Fibroblast of villous mesenchyme (primary cell): ENCODE measurements at places on chromosomes 5 and 9. TPM values are rescaled to one million over a fixed set of nuclear protein-coding genes. Genes with fewer than 3 reads are reported as not detected.

DNA sequence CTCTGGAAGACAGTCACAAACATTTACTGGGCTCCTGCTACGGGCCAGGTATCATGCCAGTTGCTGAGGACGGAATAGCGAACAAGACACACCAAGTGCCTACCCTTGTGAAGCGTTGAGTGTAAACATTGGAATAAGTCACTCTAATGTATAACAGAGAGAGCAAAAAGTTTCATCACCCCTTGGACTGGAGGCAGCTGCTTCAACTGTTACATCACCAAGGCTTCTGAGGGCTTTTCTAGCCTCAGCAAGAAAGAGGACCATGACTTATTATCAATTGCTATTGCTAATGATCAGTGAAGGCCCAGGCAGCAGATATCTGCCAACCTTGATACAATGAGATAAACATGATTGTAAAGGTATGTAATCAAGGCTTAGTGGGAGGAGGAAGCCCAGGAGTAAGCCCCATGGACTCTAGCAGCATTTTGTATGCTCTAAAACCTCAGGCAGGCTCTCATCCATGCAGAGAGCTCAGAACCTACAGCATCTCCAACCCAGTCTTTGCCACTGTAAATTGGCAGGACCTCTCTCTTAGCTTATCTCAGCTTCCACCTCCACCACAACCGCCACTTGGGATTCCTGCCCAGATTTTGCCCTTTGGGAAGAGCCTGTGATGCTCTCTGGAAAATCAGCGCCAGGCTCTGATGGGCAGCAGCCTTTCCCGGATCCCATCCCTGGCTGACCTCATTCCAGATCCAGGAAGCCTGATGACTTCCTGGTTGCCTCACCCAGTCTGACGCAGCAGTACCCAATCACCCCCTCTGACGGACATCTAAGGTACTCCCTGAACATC lies 54.5 kb downstream of the ADAM19 start:
- DNase-seq, result peak; percentile 78

DNA sequence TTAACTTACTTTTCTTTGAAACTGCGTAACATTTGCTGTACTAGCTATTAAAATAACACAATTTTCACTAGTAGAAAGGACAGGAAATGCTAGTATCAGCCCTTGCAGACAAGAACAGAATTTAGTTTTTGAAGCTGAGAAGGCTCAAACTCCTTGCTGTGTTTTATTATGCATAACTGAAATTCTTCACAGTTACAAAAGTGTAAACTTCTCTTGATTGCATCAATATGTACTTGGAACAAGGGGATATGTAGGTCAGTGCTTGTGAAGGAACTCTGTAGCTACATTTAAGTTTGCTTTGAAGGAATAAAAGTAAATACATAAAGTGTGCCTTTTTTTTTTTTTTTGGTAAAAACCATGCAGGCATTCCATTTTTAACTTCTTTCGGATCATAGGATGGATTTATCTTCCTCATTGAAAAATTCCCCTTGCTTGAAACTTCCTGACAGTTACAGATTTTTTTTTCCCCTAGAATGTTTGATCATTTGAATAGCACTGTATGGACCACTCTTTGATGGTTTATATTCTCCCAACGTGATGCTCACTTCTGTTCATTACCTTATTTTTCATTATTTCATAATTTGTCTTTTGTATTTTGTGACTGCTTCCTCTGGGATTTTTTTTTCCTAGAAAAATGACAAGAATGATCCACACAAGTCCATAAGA lies 94.9 kb upstream of the DAB2 start:
- DNase-seq, result peak; percentile 91

DNA sequence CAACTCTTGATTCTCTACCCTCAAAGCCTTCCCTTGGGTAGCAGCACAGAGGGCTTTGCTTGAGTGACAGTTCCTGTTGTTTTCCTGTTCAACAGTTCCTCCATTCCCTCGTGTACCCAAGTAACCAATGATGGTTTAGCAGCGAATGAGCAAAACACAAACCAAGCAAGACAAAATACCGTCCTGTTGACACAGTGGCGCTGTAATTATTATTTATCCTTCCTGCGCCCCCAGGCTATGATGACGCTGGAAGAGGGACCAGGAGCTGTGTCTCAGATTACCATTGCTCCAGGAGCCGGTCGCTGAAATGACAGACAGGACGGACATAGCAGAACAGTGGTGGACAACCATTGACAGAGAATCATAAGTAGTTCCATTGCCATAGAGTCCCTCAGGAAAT lies 154.8 kb downstream of the GADD45G start:
- no peak for DNase-seq

GRCh38 chr5:154058055-154059038 lies 19.6 kb downstream of the MFAP3 start:
- peak; percentile 16 for DNase-seq

- peak; percentile 73 for DNase-seq
Observed at GRCh38 chr5:163760498-163760897, 255.1 kb downstream of the MAT2B start.

- DNase-seq, result peak; percentile 91
Observed at GRCh38 chr9:91071184-91071990, 269.8 kb downstream of the SYK start.

DNA sequence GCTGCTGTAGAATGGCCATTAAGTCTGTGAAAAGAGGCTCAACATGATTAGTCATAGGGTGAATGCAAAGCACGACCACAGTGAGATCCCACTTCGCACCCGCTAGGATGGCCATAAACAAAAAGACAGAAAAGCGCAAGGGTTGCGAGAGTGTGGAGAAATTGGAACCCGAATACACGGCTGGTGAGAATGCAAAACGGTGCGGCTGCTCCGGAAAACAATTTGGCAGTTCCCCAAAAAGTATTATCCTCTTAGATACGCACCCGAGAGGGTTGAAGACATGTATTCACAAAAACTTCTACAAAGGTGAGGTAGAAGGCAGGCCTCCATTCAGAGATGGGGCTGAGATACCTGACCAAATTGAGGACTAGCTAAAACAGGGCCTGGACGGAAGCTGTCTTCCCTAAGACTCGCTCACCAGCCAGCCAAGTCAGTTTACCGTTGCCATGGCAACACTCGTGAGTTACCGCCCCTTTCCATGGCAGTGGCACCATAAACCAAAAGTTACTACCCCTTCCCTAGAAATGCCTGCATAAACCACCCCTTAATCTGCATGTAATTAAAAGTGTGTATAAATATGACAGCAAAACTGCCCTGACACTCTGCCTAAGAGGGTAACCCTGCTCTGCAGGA lies 726 bp upstream of the PSMB7 start:
- no peak for DNase-seq

GRCh38 chr9:34272101-34272541 lies 56.9 kb downstream of the KIF24 start:
- DNase-seq, result no peak

DNA sequence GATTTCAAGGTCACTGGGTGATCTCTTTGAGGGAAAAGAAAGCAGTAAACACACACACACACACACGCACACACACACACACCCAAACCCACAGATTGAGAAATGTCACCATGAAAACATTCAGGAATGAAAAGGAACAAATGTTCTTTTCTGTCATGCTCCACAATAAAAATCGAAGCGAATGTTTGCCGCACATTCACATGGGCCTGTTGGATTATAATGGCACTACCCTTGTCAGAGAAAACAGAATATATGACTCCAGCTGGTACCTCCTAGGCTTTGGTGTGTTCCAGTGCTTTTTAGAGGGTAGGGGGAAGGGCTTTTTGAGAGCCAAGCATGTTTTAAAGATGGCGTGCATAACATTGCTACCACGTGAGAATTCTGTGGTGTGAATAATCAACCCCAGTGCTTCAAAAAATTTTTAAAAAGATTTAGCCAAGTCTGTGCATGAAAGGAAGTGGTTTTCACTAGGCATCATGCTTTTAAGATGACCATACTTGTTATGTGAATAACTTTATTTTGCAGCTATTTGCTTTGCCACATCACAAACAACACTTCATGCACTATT lies 120.8 kb upstream of the ZNF608 start:
- DNase-seq, result peak; percentile 55

DNA sequence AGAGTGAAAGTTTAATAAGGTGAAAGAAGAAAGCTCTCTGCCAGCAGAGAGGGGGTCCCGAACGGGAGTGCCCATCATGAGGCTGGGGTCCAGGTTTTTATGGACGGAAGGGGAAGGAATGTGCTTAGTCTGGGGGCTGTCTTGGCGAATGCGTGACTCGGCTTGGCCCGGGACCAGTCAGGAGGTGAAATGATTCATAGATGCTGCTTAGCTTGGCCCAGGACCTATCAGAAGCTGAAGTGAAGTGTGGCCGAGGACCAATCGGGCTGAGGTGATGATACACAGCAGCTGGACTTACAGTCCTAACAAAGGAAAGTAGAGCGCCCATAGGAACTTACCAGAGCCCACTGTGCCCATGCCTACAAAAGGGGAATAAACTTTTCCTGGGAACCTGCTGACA lies 3.9 kb upstream of the FKTN start:
- no peak for DNase-seq

DNA sequence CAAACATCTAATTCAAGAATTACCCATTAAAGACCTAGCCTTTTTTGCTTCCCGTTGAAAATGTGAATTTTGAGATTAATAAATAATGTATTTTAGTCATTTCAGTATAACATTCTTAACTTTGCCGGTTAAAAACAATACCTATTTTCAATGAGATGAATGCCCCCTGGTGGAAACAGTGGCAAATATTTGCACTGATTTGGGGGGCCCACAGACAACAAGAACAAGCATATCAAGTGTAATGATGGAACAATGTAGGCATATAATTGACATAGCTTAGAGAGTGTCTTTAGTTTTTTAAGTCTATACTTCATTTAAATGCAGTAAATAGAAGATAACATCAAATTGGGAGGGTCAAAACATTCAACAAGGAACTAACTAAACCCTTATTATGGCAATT lies 111.9 kb downstream of the NTRK2 start:
- no peak for DNase-seq

GRCh38 chr5:56328753-56329560 lies 95.8 kb upstream of the ANKRD55 start:
- DNase-seq, result peak; percentile 64

DNA sequence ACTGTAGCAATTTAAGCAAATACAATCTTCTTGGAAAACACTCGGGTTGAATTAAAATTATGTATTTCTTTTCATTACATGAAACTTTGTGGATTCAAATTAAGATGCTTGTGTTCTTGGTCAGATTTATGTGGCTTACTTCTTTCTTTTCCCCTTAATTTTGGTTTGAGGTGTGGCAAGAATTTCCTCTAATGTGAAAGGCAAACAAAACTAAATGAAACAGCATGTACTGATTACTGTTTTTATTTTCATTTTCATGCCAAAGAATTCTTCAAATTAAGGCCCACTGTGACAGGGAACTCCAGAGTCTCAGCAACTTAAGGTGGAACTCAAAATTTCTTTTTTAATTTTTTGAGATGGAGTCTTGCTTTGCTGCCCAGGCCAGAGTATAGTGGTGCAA lies at the start of gene OMD:
TSS of gene OMD (minus strand) at position 132 of the 400 bp plus-strand sequence. CDS start 6,913 bp downstream, outside the sequence.
- no peak for DNase-seq

GRCh38 chr5:135488727-135489465 lies 36.7 kb upstream of the TIFAB start:
- DNase-seq, result peak; percentile 16

DNA sequence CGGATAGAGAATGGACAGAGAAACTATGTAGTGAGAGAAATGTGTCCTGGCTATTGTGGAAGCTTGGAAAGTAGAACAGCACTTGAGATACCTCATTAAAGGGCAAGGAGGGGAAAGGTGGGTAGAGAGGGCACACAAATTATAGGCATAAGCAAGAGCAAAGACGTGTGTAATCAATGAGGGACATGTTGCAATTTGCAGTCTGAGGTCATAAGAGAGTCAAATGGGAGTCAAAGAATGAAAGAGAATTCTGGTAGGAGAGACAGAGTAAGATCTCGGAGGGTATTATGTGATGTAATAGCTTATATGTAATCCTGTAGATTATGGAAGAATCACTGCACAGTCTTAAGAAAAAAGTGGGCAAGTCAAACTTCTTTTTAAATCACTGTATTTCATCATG lies 312.0 kb upstream of the RGMB start:
- DNase-seq, result no peak

- DNase-seq, result no peak
Observed at GRCh38 chr9:136607334-136607919, 55.3 kb upstream of the EGFL7 start.

DNA sequence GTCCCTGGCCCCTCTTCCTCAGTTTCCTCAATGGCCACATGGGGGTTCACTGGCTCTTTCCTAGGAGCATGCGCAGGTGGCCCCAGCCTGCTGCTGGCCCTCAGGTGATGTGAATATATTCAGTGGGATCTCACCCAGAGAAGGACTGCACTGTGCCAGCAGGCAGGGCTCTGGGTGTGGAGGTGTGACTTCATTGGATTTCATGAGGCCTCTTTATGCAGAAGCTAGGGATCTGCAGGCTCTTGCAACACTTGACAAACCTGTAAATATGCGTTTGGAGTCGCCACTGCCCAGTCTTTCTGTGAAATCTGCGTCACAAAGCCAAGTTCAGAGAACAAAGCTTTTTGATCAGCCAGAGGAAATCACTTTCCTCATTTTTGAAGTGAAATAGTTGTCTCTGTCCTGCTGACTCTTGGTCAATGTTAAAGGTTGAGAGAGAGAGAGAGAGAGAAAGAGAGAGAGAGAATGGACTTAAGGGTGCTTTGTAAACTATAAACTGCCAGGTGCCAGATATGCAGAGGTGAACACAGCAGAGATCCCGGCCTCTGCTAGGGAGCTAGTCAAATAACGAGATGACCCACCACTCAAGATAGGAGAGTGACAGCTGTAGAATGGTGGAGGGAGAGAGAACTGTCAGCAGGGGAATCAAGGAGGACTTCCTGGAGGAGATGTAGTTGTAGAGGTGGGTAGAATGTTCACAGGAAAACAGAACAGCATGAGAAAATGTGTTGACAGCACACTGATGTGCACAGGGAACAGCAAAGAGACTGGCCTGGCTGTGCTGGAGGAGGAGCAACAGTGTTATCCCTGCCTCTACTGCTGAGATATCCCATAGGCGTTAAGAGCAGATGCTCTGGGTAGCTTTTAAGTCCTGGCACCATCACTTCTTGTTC lies 167.0 kb upstream of the ZNF618 start:
- no peak for DNase-seq

DNA sequence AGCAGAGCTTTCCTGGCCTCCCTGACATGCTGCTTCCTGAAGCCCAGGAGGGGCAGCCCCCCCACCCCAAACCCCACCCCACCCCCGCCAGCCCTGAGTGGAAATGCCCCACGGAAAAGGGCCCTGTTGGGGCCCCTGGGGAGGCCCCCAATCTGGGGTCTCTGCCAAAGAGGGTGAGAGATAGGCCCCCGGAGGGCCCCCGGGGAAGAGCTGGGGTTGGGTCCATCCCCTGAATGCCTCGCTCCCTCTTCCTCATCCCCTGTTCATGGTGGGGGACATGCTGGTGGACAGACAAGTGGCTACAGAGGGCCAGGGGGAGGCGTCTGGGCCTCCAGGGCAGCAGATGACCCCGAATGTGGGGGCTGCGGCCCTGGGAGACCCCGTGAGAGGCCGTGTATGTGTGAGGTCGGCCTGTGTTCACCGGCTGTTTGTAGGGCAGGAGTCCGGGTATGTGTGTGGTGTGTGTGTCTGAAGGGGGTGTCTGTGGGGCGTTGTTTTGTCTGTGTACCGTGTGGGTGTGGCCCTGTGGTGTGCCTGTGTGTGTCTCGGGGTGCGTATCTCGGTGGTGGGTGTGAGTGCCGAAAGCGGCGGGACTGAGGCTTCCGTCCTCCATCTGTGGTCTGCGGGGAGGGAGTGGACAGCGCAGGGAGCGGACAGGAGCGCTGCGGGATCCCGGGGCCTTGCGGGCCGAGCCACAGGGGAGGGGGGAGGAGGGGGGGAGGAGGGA lies 11.3 kb downstream of the C9orf50 start:
- peak; percentile 51 for DNase-seq

C8G gene
- 0.86 TPM in 1 of 2 replicates, not detected in the other for total RNA-seq

MSX2 gene
- 0.32 and 0.43 TPM in 2 replicates for total RNA-seq

C7 gene
- total RNA-seq, result under 0.01 TPM in 1 of 2 replicates, not detected in the other

CERCAM gene
- total RNA-seq, result 80.2 and 86.8 TPM in 2 replicates

DPYSL3 gene
- total RNA-seq, result 126 and 161 TPM in 2 replicates

GLRA1 gene
- not detected in 2 replicates for total RNA-seq

PDE6A gene
- total RNA-seq, result under 0.01 TPM in 1 of 2 replicates, not detected in the other
